Suprapubic skin (tissue), 4 donors: ENCODE measurements at places on chromosomes 1 and 21. TPM values are rescaled to one million over a fixed set of nuclear protein-coding genes. Genes with fewer than 3 reads are reported as not detected.

Gene COA7
- 12.5 TPM for total RNA-seq

Gene KRTAP10-10
- not detected for total RNA-seq

Gene NFYC
- total RNA-seq = 78.8 TPM

Gene PSMD4
- 121 TPM for total RNA-seq

Gene KLF18
- total RNA-seq = not detected

Gene TNFSF4
- total RNA-seq = 0.15 TPM

Gene KCNK1
- total RNA-seq = 7.5 TPM

Gene PTPRU
- total RNA-seq = 28.9 TPM

Gene HENMT1
- 2.3 TPM for total RNA-seq

Gene AKR7A3
- 3.1 TPM for total RNA-seq

Gene RYR2
- 0.56 TPM for total RNA-seq

Gene CSMD2
- 0.18 TPM for total RNA-seq

Gene CFAP141
- not detected for total RNA-seq

Gene SPRR1B
- 112 TPM for total RNA-seq

Gene BSND
- total RNA-seq = not detected

Gene RNU1-4
- total RNA-seq = under 0.01 TPM

Gene MTARC1
- 6.3 TPM for total RNA-seq

Gene CALML6
- total RNA-seq = 3.3 TPM

Gene OR14K1
- total RNA-seq = not detected

Gene EVA1C
- total RNA-seq = 65.7 TPM

Gene PRR9
- total RNA-seq = 21.2 TPM

Gene FCER1G
- not detected for total RNA-seq

Gene DPT
- 23.6 TPM for total RNA-seq

Gene MR1
- total RNA-seq = 10.5 TPM

Gene LBR
- total RNA-seq = 57.2 TPM

Gene MPZ
- 3.9 TPM for total RNA-seq

Gene GUCA2A
- not detected for total RNA-seq

Gene RORC
- total RNA-seq = 73.8 TPM

Gene EXOSC10
- total RNA-seq = 127 TPM

Gene LY9
- total RNA-seq = not detected

Gene PLA2G2D
- not detected for total RNA-seq

Gene DHX9
- 94.7 TPM for total RNA-seq

Gene OR2L2
- not detected for total RNA-seq

Gene RBM15
- total RNA-seq = 32.3 TPM

Gene NHLH1
- total RNA-seq = 0.39 TPM

Gene SELENOF
- 49.6 TPM for total RNA-seq

Gene ORC1
- total RNA-seq = 2.2 TPM

Gene FAM167B
- not detected for total RNA-seq

Gene TPTE
- total RNA-seq = not detected

Gene CDA
- total RNA-seq = 13.1 TPM

Gene ANP32E
- total RNA-seq = 12.3 TPM

Gene OR10X1
- not detected for total RNA-seq

Gene ARHGAP29
- total RNA-seq = 32.4 TPM

Gene SELENON
- 23.6 TPM for total RNA-seq

Gene FCRL3
- not detected for total RNA-seq

Gene RCAN1
- 23.8 TPM for total RNA-seq

Gene ZYG11A
- not detected for total RNA-seq

Gene KISS1
- total RNA-seq = not detected
